ENCODE measurements at places on chromosomes 7 and 10. TPM values are rescaled to one million over a fixed set of nuclear protein-coding genes. Genes with fewer than 3 reads are reported as not detected.

DNA sequence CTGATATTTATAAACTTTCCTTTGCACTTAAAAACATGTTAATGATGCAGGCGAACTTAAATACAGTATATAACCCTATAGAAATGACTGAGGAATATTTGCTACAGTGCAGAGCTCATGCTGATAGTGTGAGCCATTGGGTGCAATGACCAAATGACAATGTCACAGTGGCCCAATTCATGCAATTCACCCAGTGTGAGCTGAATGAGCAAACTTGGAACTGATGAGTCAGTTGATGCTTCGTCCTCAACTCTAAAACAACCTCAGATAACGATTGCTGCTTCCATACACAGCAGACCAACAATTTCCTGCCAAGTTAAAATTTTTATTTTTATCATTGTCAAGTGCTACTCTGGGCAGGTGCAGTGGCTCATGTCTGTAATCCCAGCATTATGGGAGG is 12.1 kb upstream of the ZC3HAV1L start:
- no peak for DNase-seq

GRCh38 chr7:42025635-42026375 is 211.2 kb downstream of the GLI3 start:
- no peak for DNase-seq

GRCh38 chr7:77565917-77566316 is 28.8 kb downstream of the PTPN12 start:
- no peak for DNase-seq

- DNase-seq: no peak
Observed at GRCh38 chr10:32234471-32234870, 112.5 kb downstream of the EPC1 start.

GRCh38 chr10:29174389-29174788 is 114.5 kb upstream of the LYZL1 start:
- DNase-seq: no peak

- no peak for DNase-seq
Observed at GRCh38 chr10:131245475-131246059, 66.0 kb downstream of the TCERG1L start.

DNA sequence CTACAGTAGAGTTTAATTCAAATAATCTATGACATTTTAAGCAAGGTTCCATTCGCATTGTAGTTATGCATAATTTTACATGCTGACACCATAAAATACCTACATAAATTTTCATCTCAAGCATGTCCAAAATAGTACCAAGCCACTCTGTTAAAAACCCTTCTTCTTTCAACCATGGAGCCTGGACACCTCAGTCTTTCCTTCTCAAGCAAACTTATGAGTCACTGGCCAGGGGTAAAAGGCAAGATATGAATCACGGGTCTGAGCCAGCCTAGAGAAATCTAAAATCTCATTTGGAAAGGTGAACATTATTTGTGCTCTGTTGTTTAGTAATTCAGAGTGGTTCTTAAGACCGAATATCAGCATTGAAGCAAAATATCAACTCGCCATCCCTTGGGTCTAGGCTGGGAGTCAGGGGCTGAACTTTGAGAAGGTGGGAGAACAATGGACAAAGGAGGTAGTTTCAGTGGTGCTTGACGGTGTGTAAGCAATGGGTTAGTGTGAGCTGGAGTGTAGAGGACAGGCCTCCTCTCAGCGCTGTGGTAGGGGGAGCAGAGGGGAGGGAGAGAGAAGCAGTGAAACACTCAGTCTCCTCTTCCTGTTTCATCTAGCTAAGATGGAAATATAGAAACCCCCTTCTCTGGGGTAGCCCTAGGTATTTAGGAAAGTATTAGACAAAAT is 19.1 kb upstream of the GPAM start:
- DNase-seq: no peak

GRCh38 chr7:132425942-132426341 is 150.3 kb downstream of the PLXNA4 start:
- no peak for DNase-seq

- DNase-seq: no peak
Observed at GRCh38 chr10:129637846-129638245, 170.8 kb downstream of the MGMT start.

DNA sequence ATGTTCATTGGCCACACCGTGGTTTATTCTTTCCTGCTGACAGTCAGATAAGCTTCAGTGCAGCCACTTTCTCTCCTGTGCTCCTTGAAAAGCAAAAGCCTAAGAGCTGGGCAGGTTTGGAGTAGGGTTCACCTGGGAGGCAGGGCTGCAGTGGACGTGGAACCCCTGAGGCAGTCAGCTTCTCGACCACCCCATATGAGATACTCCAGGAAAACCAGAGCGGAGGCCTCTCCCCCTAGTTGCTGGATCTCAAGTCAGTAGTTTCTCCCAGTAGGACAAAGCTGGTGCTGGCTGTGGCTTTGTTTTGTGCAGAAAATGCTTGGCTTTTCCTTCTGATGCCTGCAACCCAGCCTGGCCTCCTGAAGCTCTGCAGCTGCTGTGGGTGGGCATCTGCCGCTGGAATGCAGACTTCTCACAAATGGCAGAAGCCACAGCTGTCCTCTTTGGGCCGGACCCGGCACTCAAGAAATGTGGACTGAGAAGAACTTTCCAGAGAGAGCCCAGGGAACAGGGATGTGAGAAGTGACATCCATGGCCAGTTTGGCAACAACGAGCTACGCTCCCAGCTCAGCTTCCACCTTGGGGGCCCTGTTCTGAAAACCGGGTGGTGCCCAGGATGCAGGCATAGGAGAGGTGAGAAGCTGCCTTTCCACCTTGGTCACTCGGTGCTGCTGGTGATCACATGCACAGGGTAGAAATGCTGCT is 276.6 kb upstream of the TCERG1L start:
- no peak for DNase-seq

DNA sequence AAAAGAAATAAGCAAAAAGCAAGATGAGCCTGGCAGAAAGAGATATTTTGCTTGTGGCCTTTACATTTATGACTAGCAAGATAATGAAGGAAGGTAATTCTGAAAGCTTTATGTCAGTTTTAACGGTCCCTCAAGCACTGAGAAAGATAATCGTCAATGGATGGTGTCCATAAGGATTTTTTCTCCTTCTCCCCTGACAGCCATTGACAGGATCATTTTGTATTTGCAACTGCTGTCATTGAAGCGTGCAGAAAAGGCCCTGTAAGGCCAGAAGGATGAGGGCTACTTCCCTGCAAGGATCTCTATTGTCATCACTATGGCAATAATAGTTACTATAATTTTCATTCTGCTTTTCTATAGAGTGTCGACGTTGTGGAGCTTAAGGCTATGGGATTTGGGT is 994 bp upstream of the LRGUK start:
- no peak for DNase-seq

DNA sequence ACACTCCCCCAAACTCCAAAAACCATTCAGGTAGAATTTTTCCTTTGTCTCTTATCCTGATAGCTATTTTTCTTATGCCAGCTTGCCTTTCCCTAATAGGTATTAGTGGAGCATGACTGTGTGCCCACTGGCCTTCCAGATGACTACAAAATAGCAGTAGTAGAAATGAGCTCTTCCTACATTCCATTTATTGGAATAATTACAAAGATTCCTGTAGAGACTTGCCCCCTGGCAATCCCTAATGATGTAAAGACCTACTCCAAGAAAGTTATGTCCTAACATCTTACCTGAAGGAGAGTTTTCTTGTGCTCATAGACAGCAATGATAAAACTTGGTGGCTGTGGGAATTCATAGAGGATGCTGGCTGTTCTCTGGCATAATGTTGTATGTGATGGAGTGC is 501.8 kb downstream of the GATA3 start:
- DNase-seq: no peak

PARG gene
- total RNA-seq: 28.3 TPM

GPR146 gene
- 4.4 TPM for total RNA-seq

CTAGE8 gene
- 1.4 TPM for total RNA-seq

BLNK gene
- total RNA-seq: not detected

AP1S1 gene
- total RNA-seq: 55.9 TPM

CARD11 gene
- 1.7 TPM for total RNA-seq

FAM53B gene
- total RNA-seq: 18.2 TPM

KIF11 gene
- 6.6 TPM for total RNA-seq

NRCAM gene
- 40.0 TPM for total RNA-seq
